ENCODE measurements at places on chromosomes 1 and 21. TPM values are rescaled to one million over a fixed set of nuclear protein-coding genes. Genes with fewer than 3 reads are reported as not detected.

- peak; percentile 7 for DNase-seq
These were observed 225.4 kb downstream of the FOXD2 start for GRCh38 chr1:47663286-47663685.

GRCh38 chr1:39890273-39890672, 7.0 kb upstream of the TRIT1 start:
- no peak for DNase-seq

- DNase-seq, result no peak
These were observed 1.7 kb upstream of the EPS15 start for GRCh38 chr1:51520700-51521248.

GRCh38 chr1:57632401-57632800, 208.5 kb upstream of the DAB1 start:
- no peak for DNase-seq

GRCh38 chr1:231200388-231201031, 38.7 kb downstream of the TRIM67 start:
- no peak for DNase-seq

DNA sequence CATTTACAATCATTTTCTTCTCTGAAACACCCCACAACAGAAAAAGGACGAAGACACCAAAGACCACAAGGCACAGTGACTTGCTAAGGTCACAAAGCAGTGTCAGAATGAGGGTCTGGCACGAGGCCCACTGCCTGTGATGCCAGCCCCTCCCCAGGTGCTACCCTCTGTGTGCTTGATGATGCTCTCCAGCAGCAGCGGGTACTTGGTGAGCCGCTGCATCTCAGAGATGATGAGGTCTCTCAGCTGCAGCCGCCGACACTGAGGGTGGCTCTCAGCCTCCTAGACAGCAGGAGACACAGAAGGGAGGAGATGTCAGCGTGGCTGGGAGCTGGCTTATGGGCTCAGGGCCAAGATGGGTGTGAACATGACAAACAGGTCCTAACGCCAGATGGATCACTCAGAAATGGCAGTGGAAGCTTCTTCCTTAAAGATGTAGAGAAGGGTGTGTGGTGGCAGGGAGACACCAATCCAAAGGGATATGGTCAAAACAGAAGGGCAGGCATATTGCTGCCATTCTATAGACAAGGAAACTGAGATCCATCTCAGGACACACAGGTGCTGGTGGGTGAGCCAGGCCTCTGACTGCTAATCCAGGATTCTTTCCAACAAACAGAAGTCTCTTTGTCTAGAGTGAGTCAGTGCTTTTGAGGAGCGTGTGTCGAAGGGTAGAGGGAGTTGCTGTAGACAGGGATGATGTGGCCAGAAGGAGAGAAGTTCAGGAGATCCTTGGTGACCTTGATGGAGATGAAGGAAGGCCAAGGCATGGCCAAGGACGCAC, 25.6 kb downstream of the LRRC71 start:
- no peak for DNase-seq

DNA sequence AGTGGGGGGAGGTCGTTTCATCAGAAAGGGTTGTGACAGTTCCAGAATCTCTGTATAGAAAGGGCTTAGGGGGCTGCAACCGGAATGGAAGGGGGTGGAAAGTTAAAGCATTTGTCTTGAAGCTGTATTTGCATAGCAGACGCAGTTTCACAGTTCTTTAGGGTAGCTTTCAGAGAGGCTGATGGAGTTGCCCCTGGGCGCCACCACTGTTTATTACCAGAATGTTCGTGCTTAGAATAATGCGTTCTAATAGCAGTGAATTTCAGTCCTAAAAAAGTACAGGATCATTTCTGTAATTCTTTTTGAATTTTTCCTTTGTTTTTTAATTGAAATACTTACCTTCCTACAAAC, 1.3 kb downstream of the EXO1 start:
- no peak for DNase-seq

DNA sequence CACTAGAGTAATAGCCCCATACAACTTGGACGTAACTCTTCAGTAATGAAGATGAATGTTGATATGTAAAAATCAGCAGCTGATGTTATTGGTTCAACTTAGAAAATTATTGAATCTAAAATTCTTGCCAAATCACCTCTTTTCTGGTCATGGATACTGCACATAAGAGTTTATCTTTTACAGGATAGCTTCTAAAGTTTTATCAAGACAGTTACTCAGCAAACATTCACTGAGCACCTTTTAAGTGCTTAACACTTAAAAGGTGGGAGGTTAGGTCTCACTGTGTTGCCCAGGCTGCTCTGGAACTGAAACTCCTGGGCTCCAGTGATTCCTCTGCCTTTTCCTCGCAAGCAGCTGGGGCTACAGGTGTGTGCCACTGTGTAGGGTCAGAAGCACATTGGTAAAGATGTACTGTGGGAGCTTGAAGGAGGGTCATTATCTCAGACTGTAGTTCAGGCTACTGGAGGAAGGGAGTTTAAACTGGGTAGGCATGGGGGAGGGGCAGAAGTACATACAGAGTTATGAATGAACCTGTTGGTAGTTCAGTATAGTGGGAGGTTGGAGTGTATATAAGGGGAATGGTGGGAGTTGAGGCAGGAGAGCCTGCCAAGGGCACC, 2.0 kb downstream of the MPZL1 start:
- DNase-seq, result no peak

GRCh38 chr1:16122350-16122881, 33.5 kb downstream of the EPHA2 start:
- no peak for DNase-seq

DNA sequence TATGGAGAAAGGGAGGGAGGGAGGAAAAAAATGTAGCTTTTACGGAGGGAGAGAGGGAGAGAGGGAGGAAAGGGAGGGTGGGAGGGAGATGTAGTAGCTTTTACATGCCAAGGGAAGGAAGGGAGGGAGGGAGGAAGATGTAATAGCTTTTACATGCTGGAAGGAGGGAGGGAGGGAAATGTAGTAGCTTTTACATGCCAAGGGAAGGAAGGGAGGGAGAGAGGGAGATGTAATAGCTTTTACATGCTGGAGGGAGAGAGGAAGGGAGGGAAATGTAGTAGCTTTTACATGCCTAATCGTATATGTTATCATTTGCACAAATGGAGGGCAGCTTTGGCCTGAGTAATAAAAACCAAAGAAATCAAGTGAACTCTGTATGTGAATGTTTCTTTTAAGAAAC, 35.6 kb downstream of the EEIG2 start:
- no peak for DNase-seq

- DNase-seq, result peak; percentile 66
These were observed at the start of gene ASAP3 for GRCh38 chr1:23483321-23484252. TSS of gene ASAP3 (minus strand) at chr1:23484179. CDS start at chr1:23484133, 46 bp downstream.

DNA sequence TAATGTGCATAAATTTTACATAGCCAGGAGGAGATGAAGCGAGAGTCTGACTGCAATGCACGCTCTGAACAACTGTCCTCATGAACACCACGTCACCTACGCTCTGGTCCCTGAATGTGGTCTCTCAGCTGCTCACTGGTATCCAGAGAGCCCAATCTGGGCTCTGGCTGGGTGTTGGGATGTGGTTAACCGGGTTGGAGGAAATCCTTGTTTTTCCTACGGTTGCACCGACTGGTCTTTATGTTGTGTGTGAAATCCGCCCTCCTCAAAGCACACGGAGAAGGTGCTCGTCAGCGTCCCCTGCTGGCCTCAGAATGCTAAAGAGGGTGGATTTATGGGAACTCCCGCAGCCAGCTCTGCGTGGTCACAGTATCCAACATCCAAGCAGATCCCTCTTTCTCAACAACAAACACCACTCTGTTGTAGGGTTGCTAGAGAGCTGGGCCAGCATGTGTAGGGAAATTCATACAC, 51.8 kb upstream of the FAM89A start:
- no peak for DNase-seq

- DNase-seq, result no peak
These were observed 91.2 kb upstream of the NGF start for GRCh38 chr1:115429241-115429640.

GRCh38 chr1:180501865-180502360, 464 bp downstream of the ACBD6 start:
- DNase-seq, result no peak

DNA sequence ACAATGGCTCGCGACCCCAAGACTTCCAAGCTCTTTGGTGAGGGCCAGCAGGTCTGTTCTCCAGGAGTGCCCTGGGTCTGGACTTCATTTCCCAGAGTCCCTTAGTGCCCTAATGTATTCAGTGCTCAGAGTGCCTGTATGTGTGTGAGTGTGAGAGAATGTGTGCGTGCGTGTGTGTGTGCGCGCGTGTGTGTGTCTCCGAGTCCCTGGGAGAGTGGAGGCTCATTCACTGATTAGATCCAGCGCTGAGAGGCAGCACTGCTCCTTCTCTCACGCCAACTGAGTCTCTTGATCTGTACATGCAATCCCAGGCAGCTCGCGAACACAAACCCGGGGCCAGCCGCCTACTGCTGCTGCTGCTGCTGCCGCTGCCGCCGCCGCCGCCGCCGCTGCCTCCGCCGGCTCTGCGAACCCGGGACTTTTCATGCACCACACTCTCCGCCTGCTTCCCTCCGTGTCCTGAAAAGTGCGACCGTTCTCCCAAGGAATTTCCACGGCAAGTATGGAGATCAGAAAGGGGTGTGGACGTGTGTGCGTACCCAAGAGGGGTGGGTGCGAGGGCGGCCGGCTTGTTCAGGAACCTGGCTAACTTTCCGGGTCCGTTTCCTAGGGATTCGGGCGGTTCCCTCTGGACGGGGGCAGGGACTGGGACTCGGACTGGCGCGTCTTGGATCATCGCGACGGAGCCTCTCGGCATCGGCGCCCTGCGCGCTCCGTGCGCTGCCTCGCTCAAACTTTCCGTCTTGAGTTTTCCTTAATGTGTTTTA, at the start of gene RNF220:
TSS of gene RNF220 (plus strand) at position 225 of the 767 bp plus-strand sequence.
- peak; percentile 46 for DNase-seq

GRCh38 chr1:212556822-212557549, 51.6 kb upstream of the ATF3 start:
- no peak for DNase-seq

GRCh38 chr21:20802201-20802600, 196.0 kb upstream of the NCAM2 start:
- DNase-seq, result no peak

DNA sequence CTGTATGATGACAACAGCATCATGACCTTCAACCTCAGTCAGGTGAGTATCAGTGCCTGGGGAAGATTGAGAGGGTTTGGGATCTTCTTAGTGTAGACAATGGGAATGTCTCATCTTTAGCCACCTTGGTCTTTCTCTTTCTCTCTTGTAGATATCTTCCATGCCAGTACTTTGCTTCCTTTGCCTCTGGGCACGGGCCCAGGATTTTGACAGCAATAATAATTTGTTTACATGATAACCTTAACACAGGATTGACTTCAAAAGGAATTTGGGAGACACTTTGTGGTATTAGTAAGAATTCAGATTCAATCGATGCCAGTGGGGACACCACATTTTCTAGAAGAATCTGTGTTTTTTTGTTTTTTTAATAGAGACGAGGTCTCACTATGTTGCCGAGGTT, 12.1 kb upstream of the PIGV start:
- DNase-seq, result no peak

GRCh38 chr1:157147906-157148700, 9.9 kb upstream of the ETV3 start:
- DNase-seq, result no peak

GRCh38 chr21:15278279-15278678, 213.5 kb upstream of the NRIP1 start:
- DNase-seq, result no peak

DNA sequence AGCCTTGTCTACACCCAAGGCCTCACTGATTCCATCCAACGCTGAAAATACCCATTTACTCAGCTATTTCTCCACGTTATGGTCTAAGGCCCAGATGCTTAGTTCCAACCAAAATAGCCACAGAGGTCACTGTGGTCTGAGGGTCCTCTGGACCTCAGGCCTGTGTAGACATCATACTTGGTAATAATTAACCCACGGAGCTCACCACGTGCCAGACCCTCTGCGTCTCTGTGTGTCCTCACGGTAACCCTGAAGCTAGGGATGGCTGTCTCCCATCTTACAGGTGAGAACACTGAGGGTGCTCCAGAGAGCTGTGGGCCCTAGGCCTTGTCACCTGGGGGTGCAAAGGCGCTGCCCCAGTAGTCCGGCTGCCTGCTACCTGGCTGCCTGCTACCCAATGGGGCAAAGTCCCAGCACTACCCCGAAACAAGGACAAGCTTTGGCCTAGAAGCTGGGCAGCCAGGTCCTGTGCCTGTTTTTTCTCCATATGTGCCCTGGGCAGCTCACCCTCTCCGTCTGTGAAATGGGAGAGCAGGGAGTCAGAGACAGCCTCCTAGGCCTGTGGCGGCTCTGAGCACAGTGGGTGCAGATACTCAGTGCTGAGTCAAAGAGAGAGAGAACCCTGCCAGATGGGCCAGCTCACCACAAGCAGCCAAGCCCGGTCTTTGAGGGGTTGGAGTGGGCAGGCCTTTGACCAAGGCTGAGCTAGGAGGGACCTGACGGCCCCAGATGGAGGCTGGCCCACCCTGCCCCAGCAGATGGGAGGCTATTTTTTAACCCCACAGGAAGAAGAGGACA, 17.0 kb upstream of the RUNX3 start:
- DNase-seq, result no peak

DNA sequence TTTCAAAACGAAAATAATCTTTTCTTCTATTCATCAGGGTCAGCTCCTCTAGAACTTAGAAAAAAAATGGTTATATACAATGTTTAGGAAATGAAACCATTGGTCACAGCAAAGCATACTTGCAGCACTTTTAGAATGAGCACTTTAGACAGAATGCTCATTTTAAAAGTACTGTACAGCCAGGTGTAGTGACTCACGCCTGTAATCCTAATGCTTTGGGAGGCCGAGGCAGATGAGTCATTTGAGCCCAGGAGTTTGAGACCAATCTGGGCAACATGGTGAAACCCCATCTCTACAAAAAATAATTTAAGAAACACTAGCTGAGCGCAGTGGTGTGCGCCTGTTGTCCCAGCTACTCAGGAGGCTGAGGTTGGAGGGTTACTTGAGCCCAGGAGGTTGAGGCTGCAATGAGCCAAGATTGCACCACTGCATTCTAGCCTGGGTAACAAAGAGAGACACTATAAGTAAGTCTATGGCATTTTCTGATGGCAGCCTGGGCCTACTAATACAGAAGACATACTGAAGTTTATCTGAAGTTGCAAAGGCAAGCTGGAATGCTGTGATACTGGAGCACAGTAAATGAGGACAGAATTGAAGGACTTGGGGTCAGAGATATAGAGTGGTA, 48.9 kb upstream of the ZNF326 start:
- DNase-seq, result no peak

- no peak for DNase-seq
These were observed 44.3 kb downstream of the SCCPDH start for GRCh38 chr1:246768403-246769020.

Gene GBP3
- total RNA-seq, result 4.3 TPM

Gene RBBP5
- 7.8 TPM for total RNA-seq

Gene NUDT4B
- total RNA-seq, result 0.33 TPM

Gene RAB7B
- 0.73 TPM for total RNA-seq

Gene LCE2A
- not detected for total RNA-seq

Gene SLC9C2
- not detected for total RNA-seq

Gene KLHL12
- 12.3 TPM for total RNA-seq

Gene MROH9
- not detected for total RNA-seq

Gene FMO1
- not detected for total RNA-seq

Gene CTSE
- total RNA-seq, result not detected

Gene SLFNL1
- not detected for total RNA-seq

Gene CHODL
- total RNA-seq, result not detected

Gene TNFRSF8
- total RNA-seq, result 0.18 TPM

Gene AHCTF1
- 10.5 TPM for total RNA-seq

All from left lobe of liver (tissue), 2 donors.